Thyroid gland (tissue), 4 donors: ENCODE measurements at places on chromosomes 1 and 21.

GRCh38 chr1:172360511-172360910 lies 60.0 kb upstream of the C1orf105 start:
- H3K27me3 ChIP-seq, result no peaks in the 10 kb centered on the region
- H3K4me3 ChIP-seq, result no peak overlapping the region
- no peak for DNase-seq
- peak overlapping the region; percentile 92 for H3K27ac ChIP-seq
- H3K4me1 ChIP-seq, result peaks cover 52% of the 10 kb centered on the region

- H3K4me3 ChIP-seq, result no peak overlapping the region
- H3K27me3 ChIP-seq, result no peaks in the 10 kb centered on the region
- no peak overlapping the region for H3K27ac ChIP-seq
- peaks cover 16% of the 10 kb centered on the region for H3K4me1 ChIP-seq
- DNase-seq, result no peak
Measured at GRCh38 chr1:245873068-245873467, 634.0 kb downstream of the SMYD3 start.

GRCh38 chr1:40389871-40390560 lies 16.5 kb downstream of the SMAP2 start:
- no peaks in the 10 kb centered on the region for H3K36me3 ChIP-seq
- peak overlapping the region; percentile 49 for H3K27ac ChIP-seq
- DNase-seq, result no peak
- H3K27me3 ChIP-seq, result no peaks in the 10 kb centered on the region
- no peak overlapping the region for H3K4me3 ChIP-seq

DNA sequence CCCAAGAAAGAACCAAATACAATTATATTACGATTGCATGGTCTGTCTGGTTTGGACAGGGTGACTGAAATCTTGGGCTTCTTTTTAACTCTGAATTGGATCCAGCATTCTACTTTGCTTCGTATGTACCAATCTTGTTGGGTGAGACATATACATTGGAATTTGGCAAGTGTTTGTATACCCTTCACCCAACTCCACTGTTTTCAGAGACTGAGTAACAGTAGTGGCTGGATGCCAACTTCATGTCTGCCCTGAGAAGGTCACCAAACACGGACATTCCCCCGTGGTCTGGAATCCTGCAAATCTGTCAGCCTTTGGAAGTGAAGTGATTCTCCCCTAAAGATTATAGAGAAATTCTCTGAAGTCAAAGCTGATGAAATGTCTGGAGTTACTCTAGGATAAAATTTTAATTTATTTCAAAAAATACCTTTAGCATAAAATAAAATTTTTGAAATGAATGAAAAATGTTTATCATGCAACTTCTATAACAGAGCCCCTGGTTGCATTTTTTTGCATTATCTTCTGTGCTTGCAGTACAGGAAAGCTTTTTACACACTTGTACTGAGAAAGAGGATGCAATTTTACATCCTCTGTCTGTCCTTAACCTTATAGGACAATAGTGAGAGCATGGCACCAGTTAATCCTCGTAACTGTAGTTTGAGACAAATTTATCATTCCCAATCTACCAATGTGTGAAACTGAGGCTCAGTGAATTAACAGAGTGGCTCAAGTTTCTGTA lies 201.8 kb downstream of the DISC1 start:
- H3K4me1 ChIP-seq, result no peaks in the 10 kb centered on the region
- no peaks in the 10 kb centered on the region for H3K36me3 ChIP-seq
- H3K27me3 ChIP-seq, result no peaks in the 10 kb centered on the region
- H3K4me3 ChIP-seq, result no peak overlapping the region
- no peak overlapping the region for H3K27ac ChIP-seq
- no peak for DNase-seq
